ENCODE measurements at places on chromosomes 12 and 14.

- DNase-seq: no peak
These were observed 382.3 kb downstream of the ATP23 start for GRCh38 chr12:58323676-58324075.

DNA sequence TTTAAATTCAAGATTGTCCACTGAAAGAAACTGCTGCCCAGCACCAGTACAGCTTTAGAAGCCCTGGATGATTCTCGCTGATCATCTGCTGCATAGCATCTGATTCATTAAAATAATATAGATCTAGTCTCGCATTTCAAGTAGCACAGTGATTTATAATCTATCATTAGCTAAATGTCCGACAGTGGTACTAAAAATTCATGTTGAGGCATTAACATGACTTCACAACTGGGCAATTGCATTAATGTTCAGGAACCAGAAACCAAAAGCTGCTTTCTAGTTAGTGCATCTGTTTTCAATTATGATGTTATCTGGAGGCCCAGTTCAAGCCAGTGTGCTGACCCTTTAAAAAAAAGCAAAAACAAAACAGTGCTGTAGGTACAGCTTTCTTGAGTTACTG lies 1987.2 kb upstream of the SEL1L start:
- peak; percentile 83 for DNase-seq

- no peak for DNase-seq
These were observed 125.4 kb upstream of the ATF1 start for GRCh38 chr12:50638482-50638880.

DNA sequence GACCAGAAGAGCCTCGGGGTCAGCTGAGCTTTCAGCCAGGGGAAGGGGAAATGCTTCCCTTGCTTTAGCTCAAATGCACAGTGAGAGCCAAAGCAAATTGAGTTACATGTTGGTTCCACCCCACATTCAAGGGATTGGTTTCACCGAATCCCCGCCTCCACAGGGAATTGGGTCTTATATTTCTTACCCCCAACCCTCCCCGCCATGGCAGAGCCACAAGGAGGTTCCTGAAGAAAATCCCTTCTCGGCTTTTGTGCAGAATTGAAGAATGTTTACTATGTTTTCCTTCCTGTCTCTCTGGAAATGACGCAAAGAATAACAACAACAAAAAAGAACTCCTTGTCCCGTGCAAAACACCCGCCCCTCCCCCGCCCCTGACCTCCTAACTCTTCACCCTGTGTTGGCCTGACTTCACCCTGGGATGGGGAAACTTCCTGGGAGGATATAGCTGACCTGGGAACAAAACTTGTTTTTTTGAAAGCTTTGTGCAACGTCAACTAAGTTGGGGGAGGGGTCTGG lies 21.9 kb upstream of the CIPC start:
- DNase-seq: peak; percentile 75

DNA sequence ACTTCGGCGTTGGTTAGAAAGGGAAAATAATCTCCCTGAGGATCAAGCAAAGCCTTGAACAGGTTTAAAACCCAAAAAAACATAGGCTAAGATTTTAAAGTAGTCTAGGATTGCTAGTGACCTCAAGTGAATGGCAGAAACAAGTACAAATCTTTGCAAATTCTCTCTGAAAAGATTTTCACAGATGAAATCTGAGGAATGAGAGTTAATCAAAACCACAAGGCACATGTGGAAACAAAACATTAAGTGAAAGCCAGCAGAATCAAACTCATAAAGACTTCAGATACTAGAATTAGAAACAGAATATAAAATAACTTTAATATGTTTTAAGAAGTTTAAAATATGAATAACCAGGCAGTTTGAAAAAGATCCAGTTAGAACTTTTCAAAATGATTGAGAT lies 52.2 kb upstream of the CFL2 start:
- DNase-seq: peak; percentile 44

DNA sequence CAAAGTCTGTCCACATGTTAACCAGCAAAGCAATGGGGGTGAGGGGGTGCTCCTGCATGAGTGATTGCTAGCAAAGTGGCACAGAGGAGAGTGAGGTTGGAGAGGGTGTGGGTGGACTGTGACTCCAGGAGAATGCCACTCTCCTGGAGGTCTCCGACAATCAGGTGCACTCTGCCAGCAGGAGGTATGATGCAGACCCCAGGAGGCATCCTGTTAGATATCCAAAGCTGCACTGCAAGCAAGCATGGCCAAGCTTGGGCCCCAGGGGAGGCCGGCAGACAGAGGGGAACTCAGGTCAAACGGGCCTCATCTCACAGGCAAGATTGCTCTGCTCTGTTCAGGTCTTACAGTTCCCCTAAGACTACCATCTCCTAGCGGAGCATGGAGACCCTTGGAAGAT lies 73.5 kb upstream of the ALX1 start:
- DNase-seq: no peak

- no peak for DNase-seq
These were observed 109.1 kb downstream of the VCPKMT start for GRCh38 chr14:50007123-50007903.

GRCh38 chr12:107873223-107873622 lies 98.7 kb downstream of the ASCL4 start:
- DNase-seq: no peak

- no peak for DNase-seq
These were observed 16.5 kb downstream of the MYO1A start for GRCh38 chr12:57033431-57033830.

Measured in fibroblast of mammary gland (primary cell).